Sciatic nerve (tissue), 2 donors: ENCODE measurements at places on chromosomes 4 and X. TPM values are rescaled to one million over a fixed set of nuclear protein-coding genes. Genes with fewer than 3 reads are reported as not detected.

DNA sequence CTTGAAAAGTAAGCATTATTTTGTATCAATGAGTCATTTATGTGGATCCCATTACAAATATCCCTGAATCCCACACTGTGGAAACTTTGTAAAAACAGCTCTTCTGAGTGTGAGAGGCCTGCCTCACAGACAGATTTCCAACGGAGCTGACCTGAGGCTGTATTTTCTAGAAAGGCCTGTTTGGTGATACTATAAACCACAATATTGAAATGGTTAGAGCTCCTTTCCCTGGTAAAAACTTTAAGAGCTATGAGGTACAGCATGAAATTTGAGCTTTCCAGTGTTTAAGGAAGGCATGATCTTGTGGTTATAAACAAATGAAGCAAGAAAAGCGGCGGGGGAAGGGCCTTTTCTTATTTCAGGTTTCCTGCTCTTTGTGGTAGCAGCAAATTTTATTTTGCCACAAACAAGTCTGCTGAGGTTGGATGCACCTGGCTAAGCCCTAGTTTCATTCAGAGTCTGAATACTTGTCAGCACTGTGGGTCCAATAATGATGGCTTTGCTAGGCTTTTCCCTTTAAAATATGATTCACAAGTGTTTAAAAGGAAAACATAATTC lies 86.8 kb upstream of the ETNPPL start:
- no peak for DNase-seq

Gene ATP8A1
- total RNA-seq = 54.6 TPM

GRCh38 chr4:124262211-124263179 lies 450.0 kb downstream of the ANKRD50 start:
- DNase-seq = peak; percentile 65

Gene CCDC110
- 0.36 TPM for total RNA-seq

Gene TSPAN5
- total RNA-seq = 19.1 TPM

- no peak for DNase-seq
Observed at GRCh38 chr4:98565681-98566301, 92.6 kb downstream of the TSPAN5 start.

GRCh38 chr4:78032929-78033328 lies 24.2 kb upstream of the FRAS1 start:
- no peak for DNase-seq

Gene MAGEB17
- not detected for total RNA-seq

DNA sequence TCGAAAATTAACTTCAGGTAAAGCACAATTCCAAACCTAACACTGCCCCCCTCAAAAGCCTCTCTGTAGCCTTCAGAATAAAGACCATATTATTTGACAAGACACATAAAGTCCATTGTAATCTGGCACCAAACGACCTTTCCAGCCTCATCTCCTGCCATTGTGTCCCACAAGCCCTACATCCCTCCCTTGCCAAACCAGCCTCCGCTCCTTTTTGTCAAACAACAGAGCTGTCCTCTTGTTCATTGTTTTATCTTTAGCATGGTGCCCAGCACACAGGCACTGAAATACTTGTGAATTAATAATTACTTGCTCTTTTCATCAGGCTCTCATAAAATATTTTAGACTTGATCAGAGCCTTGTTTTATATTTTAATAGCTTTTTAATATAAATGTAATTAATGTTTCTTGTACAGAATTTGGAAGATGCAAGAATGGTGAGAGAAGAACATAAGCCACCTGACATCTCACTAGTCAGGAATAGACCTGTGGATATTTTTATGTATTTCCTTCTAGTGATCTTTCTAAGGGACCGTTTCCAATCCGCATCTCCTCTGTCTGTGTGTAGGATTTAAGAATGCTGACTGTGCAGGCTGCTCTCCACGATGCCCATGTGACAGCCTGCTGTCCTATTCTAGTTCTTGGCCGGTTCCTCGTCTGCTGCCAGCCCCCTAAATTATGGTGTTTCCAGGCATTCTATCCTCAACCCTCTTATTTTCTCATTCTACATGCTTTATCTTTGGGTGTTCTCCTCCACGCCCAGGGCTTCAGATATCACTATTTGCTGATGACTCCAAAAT lies 3.0 kb upstream of the IRF2 start:
- no peak for DNase-seq

DNA sequence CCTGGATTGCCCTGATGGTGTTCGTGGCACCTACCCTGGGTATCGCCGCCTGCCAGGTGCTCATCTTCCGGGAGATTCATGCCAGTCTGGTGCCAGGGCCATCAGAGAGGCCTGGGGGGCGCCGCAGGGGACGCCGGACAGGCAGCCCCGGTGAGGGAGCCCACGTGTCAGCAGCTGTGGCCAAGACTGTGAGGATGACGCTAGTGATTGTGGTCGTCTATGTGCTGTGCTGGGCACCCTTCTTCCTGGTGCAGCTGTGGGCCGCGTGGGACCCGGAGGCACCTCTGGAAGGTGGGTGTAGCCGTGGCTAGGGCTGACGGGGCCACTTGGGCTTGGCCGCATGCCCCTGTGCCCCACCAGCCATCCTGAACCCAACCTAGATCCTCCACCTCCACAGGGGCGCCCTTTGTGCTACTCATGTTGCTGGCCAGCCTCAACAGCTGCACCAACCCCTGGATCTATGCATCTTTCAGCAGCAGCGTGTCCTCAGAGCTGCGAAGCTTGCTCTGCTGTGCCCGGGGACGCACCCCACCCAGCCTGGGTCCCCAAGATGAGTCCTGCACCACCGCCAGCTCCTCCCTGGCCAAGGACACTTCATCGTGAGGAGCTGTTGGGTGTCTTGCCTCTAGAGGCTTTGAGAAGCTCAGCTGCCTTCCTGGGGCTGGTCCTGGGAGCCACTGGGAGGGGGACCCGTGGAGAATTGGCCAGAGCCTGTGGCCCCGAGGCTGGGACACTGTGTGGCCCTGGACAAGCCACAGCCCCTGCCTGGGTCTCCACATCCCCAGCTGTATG lies 1.8 kb downstream of the AVPR2 start:
- no peak for DNase-seq

- DNase-seq = no peak
Observed at GRCh38 chr4:165031436-165032211, at the start of gene TRIM60. Gene TRIM60, plus strand, starts transcription at chr4:165031999. Its CDS starts 8,074 bp downstream, at chr4:165040073.

- DNase-seq = no peak
Observed at GRCh38 chrX:133994576-133994975, 9.2 kb upstream of the GPC3 start.

Gene LONRF3
- 5.9 TPM for total RNA-seq

Gene GPR50
- not detected for total RNA-seq

Gene PNMA6F
- not detected for total RNA-seq

Gene ERVMER34-1
- 0.27 TPM for total RNA-seq

GRCh38 chr4:168981460-168981859 lies 28.6 kb downstream of the CBR4 start:
- no peak for DNase-seq

DNA sequence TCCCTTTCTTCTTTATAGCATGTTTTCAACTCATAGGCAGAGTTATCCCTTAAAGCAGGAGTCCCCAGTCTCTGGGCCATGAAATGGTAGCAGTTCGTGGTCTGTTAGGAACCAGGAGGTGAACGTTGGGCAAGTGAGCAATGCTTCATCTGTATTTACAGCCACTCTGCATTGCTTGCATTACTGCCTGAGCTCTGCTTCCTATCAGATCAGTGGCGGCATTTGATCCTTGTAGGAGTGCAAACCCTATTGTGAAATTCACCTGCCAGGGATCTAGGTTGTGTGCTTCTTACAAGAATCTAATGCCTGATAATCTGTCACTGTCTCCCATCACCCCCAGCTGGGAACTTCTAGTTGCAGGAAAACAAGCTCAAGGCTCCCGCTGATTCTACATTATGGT lies 39.8 kb downstream of the DTHD1 start:
- DNase-seq = no peak

DNA sequence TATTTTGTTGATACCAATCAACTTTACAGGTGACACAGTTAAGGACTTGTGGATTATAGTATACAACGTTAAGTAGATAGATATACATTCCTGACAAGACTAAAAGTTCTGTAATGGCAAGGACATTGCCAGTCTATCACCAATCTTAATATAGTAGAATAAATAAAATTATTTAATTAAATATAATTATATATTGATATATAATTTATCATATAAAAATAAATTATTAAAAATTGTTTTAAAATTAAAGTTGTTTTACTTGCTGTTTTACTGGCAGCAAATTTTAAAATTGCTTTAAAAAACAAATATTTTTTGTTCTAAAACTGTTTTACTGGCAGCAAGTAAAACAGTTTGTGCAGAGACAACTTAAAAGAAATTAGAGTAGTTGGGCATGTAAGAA lies 18.7 kb downstream of the TNIP3 start:
- DNase-seq = no peak

DNA sequence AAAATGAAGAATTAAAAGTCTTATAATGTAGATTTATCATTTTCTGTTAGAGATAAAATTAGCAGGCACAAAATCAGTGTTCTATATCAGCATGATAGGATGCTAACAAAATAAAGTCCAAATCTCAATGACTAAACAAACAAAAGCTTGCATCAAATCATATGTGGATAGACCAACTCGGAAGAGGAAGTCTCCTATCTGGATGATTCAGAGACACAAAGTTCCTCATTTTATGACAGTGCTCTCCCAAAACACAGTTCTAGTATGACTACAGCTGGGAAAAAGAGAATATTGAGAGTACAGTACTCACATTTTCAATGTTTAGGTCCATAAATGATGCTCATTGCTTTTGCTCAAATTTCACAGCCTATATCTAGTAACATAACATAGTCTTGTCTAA lies 376.1 kb upstream of the CTSO start:
- DNase-seq = no peak

DNA sequence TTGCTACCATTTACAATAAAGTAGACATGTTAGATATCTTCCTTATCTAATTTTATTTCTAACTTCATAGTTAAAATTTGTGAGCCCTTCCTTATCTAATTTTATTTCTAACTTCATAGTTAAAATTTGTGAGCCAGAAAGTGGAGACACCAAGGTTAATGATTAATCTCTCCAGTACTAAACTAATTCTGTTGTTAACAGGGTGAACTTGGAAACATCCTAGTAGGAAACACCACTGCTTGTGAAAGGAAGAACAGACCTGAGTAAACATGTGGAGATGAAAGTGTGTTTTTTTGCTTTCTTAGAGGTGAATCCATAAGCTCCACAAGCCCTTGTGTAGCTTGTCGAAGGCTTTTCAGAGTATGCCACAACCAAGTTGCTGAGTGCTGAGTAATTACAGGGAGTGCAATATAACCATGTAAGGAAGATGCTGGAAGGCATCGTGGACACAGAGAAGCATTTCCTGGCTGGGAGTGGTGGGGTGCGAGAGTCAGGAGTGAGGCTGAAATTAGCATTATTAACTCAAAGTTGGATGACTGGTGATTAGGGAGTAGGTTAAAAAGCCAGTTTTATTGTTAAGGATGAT lies 118.6 kb upstream of the NEIL3 start:
- no peak for DNase-seq

Gene PDLIM3
- total RNA-seq = 9.8 TPM

Gene CFP
- total RNA-seq = 7.3 TPM

DNA sequence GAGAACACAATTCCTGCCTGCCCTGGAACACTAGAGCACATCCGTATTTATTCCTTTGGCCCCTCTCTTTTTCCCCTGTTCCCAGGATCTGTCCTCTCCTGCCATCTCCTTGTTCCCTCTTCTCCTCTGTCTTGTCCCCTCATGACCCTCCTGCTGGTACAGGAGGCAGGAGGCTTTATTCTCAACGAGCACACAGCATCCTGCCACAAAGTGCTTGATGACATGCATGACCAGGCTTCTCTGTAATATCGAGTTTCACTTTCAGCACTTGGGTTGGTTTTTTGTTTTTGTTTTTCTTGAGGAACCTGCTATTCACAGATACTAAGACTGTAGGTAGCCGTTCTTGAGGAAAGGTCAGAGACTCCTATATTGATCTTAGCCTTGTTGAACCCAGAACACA lies 35.3 kb downstream of the NALF2 start:
- no peak for DNase-seq

Gene FHL1
- 174 TPM for total RNA-seq

GRCh38 chr4:186347743-186348142 lies 81.8 kb downstream of the F11 start:
- DNase-seq = no peak

Gene SFRP2
- total RNA-seq = 126 TPM

Gene FATE1
- total RNA-seq = 0.36 TPM

DNA sequence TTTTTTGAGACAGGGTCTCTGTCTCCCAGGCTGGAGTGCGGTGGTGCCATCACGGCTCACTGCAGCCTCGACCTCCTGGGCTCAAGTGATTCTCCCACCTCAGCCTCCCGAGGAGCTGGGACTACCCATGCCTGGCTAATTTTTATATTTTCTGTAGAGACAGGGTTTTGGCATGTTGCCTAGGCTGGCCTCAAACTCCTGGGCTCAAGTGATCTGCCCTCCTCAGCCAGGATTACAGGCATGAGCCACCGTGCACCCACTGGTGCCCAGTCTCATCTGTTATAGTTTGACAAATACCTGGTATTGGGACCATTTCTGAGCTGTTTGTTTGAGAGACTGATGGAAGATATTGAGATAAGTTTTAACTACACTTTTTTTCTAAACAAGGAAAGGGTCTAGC lies 57.5 kb upstream of the SMIM10 start:
- no peak for DNase-seq

Gene NXT2
- 6.7 TPM for total RNA-seq

DNA sequence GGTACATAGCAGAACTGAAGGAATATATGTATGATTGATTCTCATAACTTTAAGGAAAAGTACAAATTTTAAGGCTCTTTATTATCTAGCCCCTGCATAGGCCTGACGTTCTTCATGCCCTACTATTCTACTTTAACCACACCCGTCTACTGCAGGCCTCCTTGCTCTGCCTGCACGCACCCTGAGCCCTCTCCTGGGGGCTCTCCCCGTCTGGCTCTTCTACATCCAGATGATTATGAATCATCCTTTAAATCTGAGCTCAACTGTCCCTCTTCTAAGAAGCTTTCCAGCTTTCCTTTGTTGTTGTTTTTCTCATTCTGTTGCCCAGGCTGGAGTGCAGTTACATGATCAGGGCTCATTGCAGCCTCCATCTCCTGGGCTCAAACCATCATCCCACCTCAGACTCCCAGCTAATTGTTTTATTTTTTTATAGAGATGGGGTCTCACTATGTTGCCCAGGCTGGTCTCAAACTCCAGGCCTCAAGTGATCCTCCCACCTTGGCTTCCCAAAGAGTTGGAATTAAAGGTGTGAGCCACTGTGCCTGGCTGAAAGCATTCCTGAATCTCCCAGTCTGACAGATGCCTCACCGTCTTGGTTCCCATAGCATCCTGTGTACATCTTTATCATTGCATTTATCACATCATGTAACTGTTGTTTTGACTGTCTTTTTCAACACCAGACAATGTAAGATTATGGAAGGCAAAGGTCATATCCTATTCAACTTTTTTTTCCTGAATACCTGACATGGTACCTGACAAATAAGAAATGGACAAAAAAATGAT lies 89.2 kb downstream of the WDFY3 start:
- no peak for DNase-seq

DNA sequence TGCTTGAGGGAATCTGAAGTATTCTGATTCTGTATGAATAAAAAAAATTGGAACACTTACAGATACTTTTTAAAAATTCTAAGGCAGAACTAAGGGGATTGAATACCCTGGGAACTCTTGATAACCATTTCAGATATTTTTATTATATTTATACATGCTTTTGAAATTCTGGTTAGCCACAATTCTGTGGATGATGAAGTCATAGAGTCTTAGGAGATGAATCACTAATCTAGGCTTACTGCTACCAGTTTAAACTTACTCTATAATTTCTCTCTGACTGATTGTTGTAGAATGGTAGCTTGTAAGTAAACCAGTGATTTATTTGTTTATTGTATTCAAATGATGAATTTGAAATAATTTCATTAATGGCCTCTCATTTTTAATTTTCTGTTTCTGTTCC lies 11.4 kb upstream of the SLAIN2 start:
- DNase-seq = no peak

- no peak for DNase-seq
Observed at GRCh38 chr4:109472343-109472761, 38.7 kb downstream of the SEC24B start.

GRCh38 chr4:173488656-173489055 lies 41.4 kb downstream of the HAND2 start:
- no peak for DNase-seq
